Kasumi-1 (cell line): ENCODE measurements at places on chromosomes 1 and 21.
A peak's percentile ranks its signal among the peaks of the same experiment; 100 is the strongest.

DNA sequence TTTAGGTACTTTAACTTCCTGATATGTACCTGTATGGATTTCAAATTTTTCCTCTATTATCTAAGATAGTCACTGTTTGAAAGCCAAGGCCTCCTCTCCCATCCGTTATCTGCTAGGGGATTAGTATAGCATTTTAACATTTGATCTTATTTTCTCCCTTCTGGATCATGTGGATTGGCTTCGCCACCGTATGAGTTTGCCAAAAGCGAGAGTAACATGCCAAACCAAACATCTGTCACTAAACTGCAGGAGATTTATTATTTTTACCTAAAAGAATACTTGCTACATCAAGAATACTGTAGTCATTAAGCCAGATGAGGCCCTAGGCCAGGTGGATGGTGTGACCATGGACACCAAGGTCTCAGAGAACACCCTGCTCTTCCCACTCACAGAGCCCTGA is 28.5 kb upstream of the EEIG2 start:
- no peak for DNase-seq

GRCh38 chr1:187078321-187078720 is 249.6 kb downstream of the PLA2G4A start:
- DNase-seq: no peak

DNA sequence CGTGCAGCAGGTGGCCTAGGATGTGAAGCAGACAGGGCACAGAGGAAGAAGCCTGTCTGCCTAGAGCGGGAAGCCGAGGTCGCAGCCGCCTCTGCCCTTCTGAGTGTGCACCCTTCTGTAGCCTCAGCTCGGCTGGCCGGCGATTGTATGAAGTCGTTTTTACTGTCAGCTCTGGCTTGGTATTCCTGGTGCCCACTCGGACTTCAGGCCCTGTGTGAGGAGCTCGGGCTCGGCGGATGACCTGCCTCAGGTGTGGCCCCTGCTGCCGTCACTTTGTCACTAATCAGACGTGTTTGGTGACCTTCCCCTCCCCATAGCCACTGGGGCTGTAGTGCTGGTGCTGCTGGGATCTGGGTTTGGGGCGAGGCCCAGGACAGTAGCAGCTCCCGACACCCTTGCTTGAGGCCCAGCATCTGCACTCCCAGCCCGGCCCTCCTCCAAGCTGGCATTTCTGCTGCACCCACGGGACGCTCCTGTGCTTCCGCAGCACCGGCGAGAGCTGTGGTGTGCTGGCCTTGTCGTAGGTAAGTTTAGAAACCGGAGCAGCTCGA is 18.1 kb downstream of the SLX9 start:
- no peak for DNase-seq

DNA sequence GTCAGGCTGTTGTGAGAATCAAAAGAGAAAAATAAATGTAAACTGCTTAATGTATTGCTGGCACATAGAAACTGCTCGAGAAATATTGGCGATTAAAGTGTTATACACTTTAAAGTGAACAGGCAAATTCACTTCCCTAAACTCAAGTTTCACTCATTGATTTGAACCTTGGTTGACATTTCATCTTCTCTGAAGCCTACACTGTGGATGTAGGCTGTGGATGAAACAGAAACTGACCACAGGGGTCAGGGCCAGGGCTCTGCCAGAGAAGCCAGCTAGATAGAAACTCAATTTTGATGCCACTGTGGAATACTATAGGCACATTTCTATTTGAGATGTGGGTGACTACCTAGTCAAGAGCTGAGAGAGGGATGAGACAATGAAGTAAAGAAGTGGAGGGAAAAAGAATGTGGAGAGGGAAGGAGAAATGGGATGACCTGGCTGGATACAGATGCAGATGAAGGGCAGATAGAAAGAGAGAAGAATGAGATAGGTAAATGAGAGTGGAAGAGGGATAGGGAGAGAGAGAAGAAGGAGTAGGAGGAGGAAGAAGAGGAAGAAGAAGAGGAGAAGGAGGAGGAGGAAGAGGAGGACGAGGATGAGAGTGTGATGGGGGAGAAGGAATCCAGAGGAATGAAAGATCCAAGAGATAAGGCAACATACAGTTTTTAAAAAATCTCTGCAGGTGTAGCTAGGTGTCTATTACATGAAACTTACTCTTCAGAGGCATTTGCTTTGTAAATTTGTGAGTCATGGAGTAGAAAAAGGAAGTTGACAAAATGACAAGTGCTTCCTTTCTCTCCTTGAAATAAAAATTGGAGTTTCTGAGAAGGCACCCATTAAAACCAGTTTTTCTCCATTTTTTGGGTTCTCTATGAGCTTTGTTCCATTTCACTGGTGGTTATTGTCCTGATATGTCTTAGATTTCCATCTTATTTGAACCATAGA is 17.4 kb upstream of the CD1D start:
- no peak for DNase-seq

- DNase-seq: no peak
These were observed 70.1 kb downstream of the EPHB2 start for GRCh38 chr1:22780696-22781095.

DNA sequence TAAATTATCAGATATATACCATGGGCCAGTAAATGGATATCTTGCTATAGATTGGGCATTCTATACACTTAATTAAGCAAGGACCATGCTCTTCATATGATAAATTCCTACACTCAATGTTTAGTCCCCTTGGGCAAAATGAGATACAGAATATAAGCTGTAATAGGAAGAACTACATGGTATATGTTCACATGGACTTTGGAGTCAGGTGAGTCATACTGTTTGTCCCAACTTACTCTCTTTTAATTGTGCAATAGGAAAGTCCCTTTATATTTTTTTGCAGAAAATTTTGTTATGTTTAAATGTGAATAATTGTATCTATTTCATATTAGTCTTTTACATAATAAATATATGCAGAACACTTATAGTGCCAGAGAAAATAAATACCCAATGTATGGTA is 820.2 kb upstream of the ADAMTS5 start:
- no peak for DNase-seq

DNA sequence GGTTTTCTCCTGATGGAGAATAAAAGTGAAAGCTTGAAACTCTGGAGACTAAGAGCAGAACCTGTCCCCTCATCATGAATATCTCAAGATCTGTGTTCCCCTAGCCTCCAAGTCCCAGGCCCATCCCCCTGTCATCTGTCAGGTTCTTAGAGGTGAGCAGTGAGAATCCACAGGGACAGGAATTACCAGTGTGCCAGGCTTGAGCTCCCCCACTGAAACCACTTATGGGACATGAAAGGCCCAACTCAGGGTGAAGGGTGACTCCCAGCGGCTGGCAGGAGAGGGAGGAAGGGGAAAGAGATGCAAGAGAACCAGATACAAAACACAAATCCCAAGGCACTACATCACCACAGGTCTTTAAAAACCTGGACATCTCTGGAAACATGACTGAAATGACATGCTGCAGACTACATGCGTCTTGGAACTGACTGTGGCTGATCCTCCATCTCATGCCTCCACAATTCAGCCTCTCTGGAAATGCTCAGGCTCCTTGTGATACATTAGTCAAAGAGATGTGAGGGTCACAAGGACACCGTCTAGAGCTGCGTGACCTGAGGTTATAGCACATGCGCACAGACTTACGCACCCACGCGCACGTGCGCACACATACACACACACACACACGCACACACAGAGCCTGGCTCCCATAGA is 6.8 kb upstream of the LY9 start:
- no peak for DNase-seq

DNA sequence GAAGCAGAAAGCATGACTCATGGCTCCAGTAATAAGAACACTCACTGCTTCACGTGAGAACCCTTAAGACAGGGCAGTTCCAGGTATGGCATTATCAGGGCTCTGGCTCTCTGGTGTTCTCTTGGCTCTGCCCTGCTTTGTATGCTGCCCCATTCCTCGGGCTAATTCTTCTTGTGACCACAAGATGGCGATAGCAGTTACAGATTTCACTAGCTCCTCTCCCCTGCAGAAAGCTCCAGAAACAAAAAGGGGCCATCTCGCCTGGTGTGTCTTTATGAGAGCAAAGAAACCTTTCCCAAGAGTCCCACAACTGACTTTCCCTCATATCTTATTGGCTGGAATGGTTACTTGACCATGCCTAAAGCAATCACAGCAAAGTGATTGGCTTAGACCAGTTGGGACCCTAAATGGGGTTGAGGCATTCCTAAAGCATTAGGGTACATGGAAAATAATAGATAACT is 60.1 kb downstream of the F3 start:
- DNase-seq: peak; percentile 83

- no peak for DNase-seq
These were observed 59.9 kb upstream of the PRRX1 start for GRCh38 chr1:170604065-170604464.
